ENCODE measurements at places on chromosomes 3 and 15. TPM values are rescaled to one million over a fixed set of nuclear protein-coding genes. Genes with fewer than 3 reads are reported as not detected.

ZNF280D gene
- 88.4 TPM for total RNA-seq

GTF2A2 gene
- total RNA-seq = 33.5 TPM

OR5K4 gene
- total RNA-seq = not detected

TMEM158 gene
- total RNA-seq = 1.5 TPM

MYH15 gene
- total RNA-seq = 0.31 TPM

SLC28A2 gene
- 0.28 TPM for total RNA-seq

SMAD6 gene
- 67.9 TPM for total RNA-seq

DAZL gene
- total RNA-seq = 0.09 TPM

SLC15A2 gene
- 48.2 TPM for total RNA-seq

EPHA6 gene
- total RNA-seq = 0.31 TPM

ACP3 gene
- total RNA-seq = 66.4 TPM

GRCh38 chr15:45320581-45321205 is 57.7 kb downstream of the GATM start:
- DNase-seq = no peak

GRCh38 chr3:110504401-110504800 is 567.2 kb upstream of the NECTIN3 start:
- DNase-seq = no peak

DNA sequence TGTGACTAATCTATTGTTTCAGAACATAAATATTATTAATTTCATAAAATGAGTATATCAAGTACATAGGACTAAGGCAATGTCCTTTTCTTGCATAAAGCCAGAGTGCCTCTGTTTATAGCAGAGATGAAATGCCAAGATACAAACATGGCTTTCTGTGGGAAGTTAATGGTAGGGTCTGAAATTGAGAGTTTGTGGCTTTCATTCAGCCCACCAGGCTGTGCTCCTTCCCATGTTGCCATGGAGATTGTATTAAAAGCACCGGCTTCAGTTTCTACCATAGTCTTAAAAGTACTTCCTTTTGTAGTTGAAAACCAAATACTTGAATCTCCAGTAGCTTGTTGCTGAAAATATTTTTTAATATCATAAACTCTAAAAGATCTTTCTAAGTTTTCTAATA is 114.0 kb downstream of the LRRC28 start:
- peak; percentile 24 for DNase-seq

GRCh38 chr3:34634939-34635338 is 836.5 kb downstream of the PDCD6IP start:
- DNase-seq = no peak

- no peak for DNase-seq
Observed at GRCh38 chr3:46922426-46922825, 44.9 kb downstream of the PTH1R start.

DNA sequence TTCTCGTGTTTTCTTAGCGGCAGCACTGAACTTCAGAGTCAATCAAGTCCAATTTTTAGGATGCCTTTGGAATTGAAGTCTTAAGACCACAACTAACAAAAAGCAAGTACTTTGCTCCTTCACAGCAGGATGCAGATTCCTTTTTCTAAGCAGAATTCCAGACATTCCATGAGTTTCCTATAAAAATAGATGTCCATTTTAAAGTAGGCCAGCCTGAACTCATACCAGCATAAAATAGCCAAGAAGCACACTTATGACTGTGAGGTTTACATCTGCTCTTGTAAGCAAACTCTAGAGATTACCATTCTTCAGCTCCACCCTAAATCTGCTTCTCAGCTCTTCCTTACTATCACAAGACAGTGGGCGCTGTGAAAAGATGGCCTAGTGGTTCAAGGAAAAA is 85.8 kb downstream of the THBS1 start:
- peak; percentile 43 for DNase-seq

GRCh38 chr15:98609144-98609852 is 39.0 kb upstream of the IGF1R start:
- DNase-seq = no peak

GRCh38 chr15:90419738-90420406 is 31.8 kb downstream of the IQGAP1 start:
- DNase-seq = no peak

GRCh38 chr3:127961124-127961523 is 46.1 kb downstream of the KBTBD12 start:
- DNase-seq = no peak

GRCh38 chr3:61250784-61251173 is 473 bp downstream of the FHIT start:
- peak; percentile 45 for DNase-seq

DNA sequence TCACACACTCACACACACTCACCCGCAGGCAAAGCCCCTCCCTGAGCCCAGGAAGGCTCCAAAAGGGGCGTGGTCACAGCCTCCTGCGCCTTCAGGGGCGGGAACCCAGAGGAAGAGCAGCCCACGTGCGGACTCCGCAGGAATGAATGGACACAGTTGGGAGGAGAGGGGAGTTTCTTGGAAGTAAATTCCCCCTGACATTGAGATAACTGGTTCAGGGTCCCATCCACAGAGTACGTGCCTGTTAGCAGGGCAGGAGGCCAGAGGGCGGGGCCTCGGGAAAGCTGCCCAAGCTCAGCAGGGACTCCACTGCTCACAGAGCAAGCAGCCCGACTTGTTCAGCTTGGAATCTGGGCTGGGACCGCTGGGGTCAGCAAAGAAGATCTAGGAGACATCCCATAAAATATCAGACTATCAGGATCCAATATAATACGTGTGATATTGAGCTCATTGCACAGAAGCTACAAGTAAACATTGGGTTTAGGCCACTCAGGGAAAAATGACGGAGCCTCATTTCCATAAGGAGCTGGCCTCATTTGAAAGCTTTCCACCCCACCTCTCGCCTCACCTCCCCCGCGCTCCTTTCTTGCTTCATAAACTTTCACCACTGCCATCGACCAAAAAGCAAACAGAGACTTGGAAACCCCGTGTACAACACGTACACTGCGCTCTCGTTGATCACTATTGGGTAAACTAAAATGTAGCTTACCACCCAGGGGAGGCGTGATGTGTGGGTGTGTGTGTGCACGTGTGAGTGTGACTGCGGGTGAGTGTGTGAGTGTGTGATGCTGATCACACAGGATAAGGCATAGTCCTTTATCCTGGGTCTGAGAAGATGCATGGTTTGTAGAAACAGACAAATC is 36.0 kb downstream of the TM2D3 start:
- DNase-seq = peak; percentile 87

- DNase-seq = no peak
Observed at GRCh38 chr15:73575636-73576247, 57.4 kb downstream of the NPTN start.

DNA sequence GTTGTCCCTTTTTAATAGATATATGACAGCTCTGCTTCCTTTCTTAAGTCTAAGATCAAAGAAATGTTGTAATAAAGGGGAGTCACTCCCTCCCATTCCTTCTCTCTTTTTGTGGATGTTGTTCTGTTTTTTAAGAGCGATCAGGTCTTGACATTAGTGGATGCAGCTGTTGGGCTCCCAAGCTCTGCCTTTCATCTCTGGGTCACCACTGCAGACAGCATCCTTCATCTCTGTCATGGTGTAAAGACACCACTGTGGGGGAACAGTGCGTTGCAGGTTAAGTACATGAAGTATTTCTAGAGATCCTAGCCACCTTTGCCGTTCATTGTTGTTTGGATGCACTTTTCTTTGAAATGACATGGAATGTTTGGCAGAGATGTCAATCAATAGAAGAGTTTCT is 17.7 kb downstream of the FNDC3B start:
- no peak for DNase-seq

- DNase-seq = no peak
Observed at GRCh38 chr3:146780251-146780650, 175.1 kb upstream of the PLSCR5 start.

GRCh38 chr3:62686503-62687294 is 188.5 kb downstream of the CADPS start:
- DNase-seq = no peak

DNA sequence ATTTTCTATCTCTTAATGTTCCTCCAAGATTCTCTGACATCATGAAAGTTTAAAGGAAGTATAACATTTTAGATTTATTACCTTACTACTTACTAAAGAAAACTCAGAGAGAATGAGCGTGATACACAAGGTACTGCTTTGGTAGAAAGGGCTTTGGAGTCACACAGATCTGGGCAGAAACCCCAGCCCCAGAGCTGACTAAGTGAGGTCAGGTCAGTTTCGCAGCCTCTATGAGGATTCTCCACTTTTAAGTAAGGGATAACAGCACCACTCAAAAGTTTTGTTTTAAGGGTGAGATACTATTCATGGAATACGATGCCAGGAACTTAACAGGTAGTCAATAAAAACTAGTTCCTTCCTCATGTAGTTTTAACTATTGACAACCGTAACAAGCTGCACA is 76.1 kb downstream of the CLDN11 start:
- DNase-seq = no peak

DNA sequence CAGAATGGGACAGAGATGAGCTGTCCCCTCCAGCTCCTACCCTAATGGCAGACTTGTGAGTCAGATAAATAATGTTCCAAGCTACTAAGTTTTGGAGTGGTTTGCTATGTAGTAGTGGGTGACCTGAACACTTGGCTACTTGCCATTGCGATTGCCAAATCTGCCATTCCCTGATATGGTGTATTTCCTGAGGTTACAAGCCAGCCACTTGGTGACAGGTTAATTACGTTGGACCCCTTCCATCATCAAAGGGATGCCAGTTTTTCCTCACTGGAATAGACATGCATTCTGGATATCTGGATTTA is 33.6 kb downstream of the MORF4L1 start:
- DNase-seq = peak; percentile 37

DNA sequence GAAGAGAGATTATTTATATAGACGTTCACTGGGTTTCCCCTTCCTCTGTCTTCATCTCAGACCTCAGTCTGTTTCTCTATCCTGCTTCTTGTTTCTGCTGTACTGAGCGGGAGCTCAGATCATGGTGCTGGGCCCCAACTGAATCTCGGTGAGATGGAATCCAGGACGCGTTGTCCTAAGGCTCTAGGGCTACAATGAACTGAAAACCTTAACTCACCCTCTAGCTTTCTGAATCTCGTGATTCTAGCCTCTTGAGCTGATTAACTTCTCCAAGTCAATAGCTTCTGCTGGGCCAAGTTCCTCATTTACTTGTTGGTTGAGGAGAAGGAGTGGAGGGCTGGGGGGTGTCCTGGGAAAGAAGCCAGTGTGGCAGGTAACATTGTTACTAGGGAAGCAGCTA is 32.7 kb upstream of the MAP3K13 start:
- DNase-seq = no peak

GRCh38 chr15:94135486-94136147 is 95.7 kb upstream of the MCTP2 start:
- no peak for DNase-seq

- DNase-seq = no peak
Observed at GRCh38 chr3:120555657-120556509, 40.3 kb upstream of the NDUFB4 start.

GRCh38 chr15:92848852-92849598 is 51.1 kb upstream of the CHD2 start:
- peak; percentile 59 for DNase-seq

DNA sequence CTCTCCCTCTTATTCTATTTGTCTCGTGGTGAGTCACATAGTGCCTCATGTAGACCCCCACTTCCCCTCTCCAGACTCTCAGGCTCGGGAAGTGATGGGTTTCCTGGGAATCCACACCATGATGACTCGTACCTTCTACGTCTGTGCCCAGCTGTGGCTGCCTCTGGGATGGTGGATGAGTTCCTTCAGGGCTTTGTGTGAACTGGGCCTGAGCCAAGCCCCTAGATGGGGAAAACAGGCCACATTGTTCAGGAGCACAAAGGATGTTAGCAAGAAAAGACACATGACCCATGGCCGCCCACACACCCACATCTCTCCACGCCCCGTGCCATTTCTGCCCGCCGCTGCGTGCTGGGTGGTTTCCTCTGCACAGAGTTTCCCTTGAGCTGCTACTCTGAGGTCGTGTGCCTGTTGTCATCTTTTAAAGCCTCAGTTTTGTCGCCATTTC is 10.5 kb downstream of the ISG20 start:
- no peak for DNase-seq

DNA sequence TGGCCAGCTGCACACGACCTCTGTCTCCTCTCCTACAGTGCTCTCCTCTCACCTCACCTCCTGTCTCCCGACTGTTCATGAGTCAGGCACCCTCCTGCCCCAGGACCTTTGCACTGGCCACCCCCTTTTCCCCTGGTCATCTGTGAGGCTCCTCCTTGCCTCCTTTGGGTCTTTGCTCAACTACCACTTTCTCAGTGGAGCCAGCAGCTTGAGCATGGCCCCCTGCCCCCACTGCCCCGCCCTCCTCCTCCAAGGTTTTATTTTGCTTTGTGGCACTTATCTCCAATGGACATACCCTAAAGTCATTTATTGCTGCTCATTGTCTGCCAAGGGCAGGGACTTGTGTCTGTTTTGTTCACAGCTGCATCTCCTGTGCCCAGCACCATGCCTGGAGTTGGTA is 64.3 kb downstream of the MGLL start:
- no peak for DNase-seq
